ENCODE measurements at places on chromosomes 7 and 10.

- DNase-seq = no peak
These were observed 442.3 kb upstream of the PFKP start for GRCh38 chr10:2625094-2625493.

DNA sequence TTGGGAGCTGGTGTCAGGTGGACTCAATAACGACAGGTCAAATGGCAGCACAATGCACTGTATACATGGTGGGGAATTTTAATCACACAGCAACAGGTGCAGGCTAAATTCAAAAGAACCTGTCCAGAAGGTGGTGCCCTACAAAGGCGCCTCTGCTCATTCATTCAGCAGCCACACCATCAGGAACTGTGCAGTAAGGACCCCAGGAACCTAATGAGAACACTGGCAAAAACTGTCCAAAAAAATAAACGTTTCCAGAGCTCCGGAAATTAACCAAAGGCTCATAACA is 21.9 kb upstream of the CRYGN start:
- DNase-seq = no peak

- DNase-seq = no peak
These were observed 7.3 kb upstream of the KLHDC10 start for GRCh38 chr7:130063036-130063435.

- DNase-seq = no peak
These were observed 61.7 kb downstream of the CACNB2 start for GRCh38 chr10:18201877-18202276.

DNA sequence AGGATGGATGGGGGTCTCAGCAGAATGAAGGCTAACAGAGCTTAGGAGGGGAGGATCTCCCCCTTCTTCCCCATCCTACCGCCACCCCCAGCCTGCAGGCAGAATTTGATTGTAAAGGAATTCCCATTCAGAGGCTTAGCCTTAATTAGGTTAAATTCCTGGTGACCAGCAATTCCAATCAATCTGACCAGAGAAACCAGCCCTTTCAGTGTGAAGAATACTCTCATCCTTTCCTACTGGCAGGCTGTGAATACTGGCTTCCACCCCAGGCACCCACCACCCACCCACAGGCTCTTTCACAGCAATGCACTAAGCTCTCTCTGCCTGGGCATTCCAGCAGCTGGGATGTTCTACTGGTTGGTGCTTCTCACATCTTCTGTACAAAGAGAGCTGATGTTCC is 137.9 kb upstream of the LYZL1 start:
- DNase-seq = no peak

DNA sequence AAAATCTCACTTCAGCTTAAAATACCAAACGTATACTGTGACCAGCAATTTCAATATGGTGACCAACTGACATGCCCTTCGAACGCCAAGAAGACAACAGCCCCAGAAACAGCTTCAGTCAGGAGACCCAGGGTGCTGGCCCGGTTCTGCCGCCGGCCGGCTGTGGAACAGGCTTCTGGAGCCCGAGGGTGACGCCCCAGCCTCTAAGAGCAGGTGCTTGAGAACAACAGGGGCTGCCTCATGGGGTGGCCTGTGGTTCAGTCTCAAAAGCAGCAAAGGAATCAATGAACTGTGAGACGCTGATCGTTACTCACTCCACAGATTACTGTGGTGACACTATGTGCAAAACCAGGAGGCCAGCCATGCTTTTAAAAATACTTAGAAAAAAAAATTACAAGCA is 17.3 kb downstream of the GPER1 start:
- DNase-seq = no peak

DNA sequence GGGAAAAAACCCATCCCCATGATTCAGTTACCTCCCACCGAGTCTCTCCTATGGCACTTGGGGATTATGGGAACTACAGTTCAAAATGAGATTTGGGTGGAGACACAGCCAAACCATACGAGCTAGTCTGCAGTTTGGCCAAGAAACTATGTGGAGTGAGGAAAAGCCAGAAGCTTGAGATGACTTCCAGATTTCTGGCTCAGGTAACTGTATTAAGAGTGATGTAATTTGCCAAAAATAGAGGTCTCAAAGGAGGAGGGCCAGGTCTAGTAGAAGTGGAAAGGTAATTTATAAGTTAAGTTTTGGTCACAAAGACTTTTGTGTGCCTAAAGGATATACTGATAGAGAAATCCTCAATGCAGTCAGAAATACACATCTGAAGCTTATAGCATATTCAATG is 279.7 kb upstream of the MGMT start:
- no peak for DNase-seq

DNA sequence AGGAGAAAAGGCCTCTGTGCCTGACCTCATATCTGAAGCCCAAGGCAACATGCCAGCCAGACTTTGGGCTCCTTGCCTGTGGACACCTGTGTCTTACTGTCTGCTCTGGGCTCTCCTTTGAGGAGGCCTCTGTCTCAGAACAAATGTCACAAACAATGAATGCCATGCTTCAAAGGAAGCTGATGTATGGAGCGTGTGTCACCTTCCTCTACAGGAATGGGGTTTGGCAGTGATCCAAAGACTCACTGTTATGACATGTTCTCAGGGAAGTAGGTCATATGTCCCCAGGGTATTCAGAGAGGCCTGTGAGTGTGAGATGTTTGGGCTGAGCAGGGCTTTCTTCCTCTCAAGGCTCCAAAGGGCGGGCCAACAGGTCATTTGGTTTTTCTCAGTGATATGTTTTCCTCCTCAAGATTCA is 38.4 kb downstream of the PTPRE start:
- DNase-seq = no peak

DNA sequence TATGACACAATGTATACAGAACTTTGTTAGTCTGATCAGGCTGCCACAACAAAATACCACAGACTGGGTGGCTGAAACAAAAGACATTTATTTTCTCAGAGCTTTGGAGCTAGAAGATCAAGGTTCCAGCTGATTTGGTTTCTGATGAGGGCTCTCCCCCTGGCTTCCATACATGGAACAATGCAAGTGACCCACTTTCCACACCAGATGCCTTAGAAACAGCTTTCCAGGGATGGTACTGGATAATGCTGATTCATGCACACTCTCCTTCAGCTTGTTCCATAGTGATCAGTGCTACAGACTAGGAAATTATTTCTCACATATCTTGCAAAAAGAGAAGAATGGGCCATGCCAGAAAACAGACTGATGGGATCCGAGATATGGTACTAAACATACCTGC is 1274.9 kb upstream of the SORCS1 start:
- no peak for DNase-seq

DNA sequence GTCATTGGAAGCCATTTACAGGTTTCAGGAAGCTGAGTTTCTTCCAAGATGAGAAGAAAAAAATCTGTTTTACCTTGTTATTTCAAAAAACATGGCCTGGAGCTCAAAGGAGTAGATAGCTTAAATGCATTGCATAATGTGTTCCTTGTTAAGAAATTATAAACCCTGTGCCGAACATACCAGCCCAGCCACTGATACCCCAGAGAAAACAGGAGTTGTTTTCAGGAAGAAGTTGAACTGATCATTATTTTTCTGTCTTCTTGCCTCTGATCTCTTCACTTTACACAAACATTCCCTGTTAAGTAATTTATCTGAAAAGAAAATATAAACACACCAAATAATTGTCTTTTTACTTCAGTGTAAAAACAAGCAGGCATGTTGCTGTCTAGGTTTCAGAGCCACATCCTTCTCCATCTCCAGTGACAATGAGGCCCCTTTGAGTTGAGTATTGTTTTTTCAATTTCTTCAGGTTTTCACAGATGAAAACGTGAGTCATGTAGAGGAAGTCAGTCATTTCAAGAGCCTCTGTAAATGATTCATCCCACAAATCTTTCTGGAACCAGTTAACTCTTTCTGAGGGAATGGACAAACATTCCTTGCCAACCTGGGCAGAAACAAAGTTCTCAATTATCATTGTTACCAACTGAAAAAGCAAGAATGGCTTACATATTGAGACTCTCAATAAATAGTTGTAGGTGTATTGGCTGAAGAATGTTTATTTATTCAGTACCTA is 244.2 kb downstream of the IPMK start:
- DNase-seq = no peak

- no peak for DNase-seq
These were observed 6.7 kb downstream of the VSTM4 start for GRCh38 chr10:49108656-49109055.

GRCh38 chr10:49254556-49255318 is 44.2 kb upstream of the C10orf71 start:
- DNase-seq = no peak

DNA sequence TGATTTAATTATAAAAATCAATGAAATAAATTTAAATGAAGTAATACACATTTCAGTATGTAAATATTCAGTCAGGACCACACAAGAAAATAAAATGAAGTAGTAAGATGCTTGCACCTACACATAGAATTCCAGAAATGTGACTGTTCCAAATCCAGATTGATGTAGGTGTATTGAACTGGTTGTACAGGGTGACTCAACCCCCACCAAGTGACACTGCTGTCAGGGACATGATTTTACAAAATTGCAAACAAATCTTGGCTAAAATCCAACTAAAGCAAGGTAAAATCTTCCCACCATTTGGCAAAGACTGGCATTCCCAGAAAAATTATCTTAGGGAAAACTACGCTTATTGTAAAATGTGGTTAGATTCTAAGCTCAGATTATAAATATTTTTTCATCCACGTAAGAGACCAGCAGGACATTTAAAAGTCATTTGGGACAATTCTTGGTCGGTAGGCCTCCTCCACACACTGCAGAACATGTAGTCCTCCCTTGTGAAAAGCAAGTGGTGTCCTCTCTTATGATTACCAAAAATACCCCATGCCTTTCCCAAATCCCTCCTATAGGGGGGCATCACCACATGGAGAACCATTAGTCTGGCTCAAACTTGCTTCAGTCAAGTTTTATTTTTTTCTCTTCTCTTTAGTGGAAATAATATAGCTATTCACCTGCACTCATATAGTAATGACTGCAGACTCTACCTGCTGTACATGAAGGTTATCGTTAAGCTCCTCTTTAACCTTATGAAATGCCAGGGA is 287.1 kb upstream of the SMIM30 start:
- no peak for DNase-seq

GRCh38 chr10:110221044-110221720 is 13.8 kb downstream of the MXI1 start:
- no peak for DNase-seq

GRCh38 chr7:43085992-43086391 is 26.5 kb upstream of the HECW1 start:
- no peak for DNase-seq

- DNase-seq = no peak
These were observed 134.8 kb downstream of the PDE1C start for GRCh38 chr7:31935124-31936054.

GRCh38 chr10:85548034-85548433 is 818.6 kb downstream of the GRID1 start:
- no peak for DNase-seq

GRCh38 chr10:22605168-22605567 is 109.2 kb downstream of the PIP4K2A start:
- DNase-seq = no peak

- DNase-seq = no peak
These were observed 180.8 kb downstream of the PRKCQ start for GRCh38 chr10:6399231-6399741.

GRCh38 chr10:107809889-107810288 is 645.4 kb upstream of the SORCS1 start:
- DNase-seq = no peak

DNA sequence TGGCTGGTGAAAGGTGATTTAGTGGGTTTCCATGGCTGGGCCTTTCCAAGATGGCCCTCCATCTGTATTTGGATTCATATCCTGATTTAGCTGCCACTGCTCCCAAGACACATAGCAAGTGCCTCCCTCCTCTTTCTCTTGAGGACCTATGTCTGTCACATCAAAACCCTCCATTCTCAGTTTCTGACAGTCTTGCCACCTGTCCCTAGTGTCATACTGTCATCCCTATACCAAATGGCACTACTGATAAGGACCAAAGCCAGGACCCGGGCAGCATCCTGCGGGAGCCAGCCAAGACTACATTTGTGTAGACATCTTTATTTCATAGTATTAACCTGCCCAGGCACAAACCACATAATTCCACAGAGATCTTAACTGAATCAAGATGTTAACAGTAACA is 34.8 kb downstream of the PNLIPRP2 start:
- no peak for DNase-seq

GRCh38 chr10:88928254-88928653 is 24.3 kb downstream of the ACTA2 start:
- DNase-seq = no peak

GRCh38 chr7:117241088-117241487 is 81.8 kb downstream of the WNT2 start:
- DNase-seq = no peak

GRCh38 chr10:5594271-5595049 is 69.7 kb downstream of the CALML3 start:
- DNase-seq = no peak

- no peak for DNase-seq
These were observed 283.1 kb upstream of the NRP1 start for GRCh38 chr10:33617381-33618080.

DNA sequence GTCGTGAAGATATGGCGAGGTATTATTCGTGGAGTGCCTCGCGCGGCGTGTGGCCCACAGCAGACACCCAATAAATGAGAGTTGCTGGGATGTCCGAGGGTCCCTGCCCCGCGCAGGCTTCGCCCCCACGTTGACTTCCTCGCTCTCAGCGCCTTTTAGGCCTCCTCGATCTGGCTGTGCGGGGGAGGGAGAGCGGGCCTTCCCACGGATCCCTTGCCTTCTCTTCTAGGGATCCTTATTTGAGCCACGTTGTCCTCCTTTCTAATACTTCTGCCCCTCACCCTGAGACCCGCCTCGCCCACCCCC is 660 bp downstream of the VCL start:
- DNase-seq = no peak

GRCh38 chr10:5987747-5988146 is 10.4 kb upstream of the IL15RA start:
- no peak for DNase-seq
